ENCODE measurements at places on chromosomes 5 and 9.

DNA sequence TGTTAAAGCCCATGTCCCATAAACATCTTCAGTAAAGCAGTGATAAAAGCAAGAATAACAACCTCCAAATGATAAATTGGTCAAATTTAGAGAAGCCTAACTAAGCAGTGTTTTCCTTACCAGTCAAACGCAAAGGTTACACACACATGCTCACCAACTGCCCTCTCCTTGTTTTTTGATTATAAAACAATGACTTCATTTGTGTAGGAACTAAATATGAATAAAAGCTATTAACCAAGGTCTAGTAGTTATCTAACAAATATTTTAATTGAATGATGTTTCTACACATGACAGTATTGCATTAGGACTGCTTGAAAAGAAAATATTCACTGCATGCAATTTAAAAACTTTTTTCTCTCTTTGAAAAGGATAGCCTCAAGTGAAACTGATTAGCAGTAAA lies 36.7 kb downstream of the PCA3 start:
- DNase-seq: no peak

DNA sequence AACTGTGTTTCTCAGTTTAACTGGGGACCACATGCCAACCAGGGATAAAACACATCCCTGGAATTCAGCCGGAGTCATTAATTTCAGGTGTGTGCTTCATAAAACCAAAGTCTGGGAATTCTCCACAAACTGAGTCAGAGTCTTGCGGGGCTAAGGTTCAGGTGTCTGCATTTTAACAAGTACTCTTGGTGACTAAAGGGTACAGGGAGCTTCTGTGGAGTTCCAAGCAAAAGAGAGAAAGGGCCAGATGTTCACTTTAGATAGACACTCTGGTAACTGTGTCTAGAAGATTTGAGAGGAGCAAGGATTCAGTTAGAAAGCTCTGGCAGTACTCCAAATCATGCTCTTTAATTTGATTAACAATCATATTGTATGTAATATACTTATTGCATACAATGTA lies 4.0 kb downstream of the NADK2 start:
- no peak for DNase-seq

GRCh38 chr5:78747055-78747454 lies 98.5 kb upstream of the LHFPL2 start:
- DNase-seq: no peak

DNA sequence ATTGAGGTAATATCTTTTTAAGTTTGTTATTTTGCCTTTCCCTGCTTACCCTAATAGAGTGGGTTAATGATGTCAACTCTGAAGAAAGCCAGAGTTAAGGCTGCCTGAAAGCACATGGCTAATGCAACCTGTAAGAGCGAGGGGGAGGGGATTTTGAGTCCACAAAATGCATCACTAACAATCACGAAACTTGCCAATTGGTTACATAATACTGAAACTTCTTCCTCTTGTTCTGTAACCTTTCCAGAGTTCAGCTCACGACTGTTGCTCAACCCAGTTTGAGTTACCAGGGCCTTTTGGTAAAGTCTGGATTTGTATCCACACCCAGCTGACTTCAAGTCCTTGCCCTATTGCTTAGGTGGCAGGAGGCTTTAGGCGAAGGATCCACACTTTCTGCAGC lies 308.8 kb downstream of the EFNA5 start:
- no peak for DNase-seq

DNA sequence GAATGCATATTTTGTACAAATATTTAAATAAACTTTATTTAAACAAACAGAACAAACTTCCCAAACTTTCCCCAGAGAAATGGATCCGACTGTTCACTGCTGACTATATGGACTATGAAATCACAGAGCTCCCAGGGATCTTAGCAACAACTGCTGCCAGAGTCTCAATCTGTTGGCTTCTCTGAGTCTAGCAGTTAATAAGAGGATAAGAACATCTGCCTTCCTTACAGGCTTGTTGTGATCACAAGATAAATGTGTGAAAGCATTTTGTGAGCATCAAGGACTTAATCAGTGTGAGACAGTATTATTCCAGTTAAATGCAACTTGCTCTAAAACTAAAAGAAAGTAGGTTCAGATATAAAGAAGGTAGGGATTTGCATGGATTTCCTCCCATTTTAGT lies 31.4 kb upstream of the MYOT start:
- no peak for DNase-seq

DNA sequence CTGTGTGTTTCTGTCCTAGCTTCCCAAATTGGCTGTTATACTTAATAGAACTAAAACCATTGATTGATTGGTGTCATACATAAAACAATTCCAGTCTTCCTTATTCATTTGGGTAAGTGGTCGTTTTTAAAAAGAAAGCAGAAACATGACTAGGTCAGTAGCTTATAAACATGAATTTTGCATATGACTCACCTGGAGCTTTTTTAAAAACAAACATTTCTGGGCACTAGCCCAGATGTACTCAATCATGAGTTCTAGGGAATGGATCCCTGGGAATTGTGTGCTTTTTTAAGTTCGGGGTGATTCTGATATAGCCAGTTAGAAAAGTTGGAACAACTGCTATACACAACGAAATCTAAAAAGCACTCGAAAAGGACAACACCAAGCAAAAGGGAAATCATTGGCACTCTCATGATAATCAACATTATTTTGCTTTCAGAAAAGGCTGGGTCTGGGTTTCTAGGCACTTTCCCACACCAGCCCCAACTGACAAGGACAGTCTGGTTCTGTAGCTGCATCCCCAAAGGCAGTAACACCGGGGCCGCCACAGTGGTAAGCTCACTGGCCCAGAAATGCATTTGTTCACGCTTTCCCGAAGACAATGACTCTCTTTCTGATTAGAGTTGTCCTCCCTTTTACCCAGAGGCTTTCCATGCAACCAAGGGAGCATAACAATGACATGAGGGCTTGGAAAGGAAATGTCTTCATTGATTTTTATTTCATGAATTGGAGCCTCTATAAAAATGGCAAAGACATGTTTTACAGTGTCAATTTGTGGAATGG lies 664.9 kb upstream of the WWC1 start:
- DNase-seq: no peak

GRCh38 chr9:74125941-74126340 lies 371.2 kb upstream of the RORB start:
- peak; percentile 59 for DNase-seq

GRCh38 chr9:27422279-27422834 lies 101.7 kb upstream of the IFNK start:
- no peak for DNase-seq

DNA sequence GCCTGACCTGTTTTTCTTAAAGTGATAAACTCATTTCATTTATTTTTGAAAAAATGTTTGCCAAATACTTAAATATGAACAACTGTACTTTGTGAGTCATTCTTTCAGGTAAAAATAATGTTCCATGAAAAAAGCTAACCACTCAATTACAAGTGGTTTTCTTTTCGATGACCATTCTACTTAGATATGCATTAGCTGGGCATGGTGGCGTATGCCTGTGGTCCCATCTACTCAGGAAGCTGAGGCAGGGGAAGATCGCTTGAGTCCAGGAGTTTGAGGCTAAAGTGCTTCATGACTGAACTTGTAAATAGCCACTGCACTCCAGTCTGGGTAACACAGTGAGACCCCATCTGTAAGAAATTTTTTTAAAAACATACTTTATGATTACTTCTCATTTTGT lies 4.0 kb upstream of the WDR70 start:
- DNase-seq: no peak

GRCh38 chr9:93129691-93130500 lies 4.2 kb downstream of the NINJ1 start:
- no peak for DNase-seq

DNA sequence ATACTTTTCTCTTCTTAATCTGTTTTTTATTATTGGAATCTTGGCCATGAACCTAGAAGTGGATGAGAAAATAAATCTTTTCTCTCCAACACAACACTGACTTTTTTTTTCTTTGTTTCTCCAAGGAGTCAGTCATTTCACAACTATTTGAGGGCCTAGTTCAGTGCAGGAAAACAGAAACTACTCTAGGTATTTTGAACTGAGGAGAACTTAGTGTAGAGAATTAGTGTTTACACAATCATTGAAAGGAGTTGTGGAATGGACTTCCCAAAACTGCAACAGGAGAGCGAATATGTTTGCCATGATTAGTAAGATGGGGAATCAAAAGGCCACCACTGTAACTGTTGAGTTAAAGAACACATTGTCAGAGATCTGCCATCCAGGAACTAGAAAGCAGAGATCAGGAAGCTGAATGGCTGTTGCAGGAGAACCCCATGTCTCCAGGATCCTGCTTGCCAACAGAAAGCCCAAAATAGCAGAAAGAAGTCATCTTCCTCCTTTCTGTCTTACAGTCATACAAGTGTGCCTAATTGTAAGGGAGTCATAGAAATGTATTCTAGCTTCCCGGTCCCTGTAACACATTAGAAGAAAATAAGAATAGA lies 20.3 kb upstream of the PCDH1 start:
- no peak for DNase-seq

DNA sequence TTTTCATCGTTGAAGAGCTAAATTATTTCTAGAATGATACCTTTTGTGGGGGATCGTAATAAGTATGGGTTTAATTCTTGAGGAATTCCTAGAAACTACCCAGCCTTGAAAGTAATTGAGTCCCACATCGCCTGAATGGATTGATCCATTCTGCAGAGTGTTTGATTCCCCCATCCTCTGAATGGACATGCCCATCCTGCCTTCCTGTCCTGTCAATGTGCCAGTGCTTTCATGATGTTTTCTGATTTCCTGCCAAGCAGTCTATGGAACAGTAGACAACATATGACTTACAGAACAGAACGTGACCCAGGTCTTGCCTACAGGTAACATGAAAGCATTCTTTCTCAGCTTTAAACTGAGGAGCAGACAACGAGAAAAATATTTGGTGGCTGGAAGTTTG lies 319.2 kb downstream of the DRD1 start:
- DNase-seq: no peak

DNA sequence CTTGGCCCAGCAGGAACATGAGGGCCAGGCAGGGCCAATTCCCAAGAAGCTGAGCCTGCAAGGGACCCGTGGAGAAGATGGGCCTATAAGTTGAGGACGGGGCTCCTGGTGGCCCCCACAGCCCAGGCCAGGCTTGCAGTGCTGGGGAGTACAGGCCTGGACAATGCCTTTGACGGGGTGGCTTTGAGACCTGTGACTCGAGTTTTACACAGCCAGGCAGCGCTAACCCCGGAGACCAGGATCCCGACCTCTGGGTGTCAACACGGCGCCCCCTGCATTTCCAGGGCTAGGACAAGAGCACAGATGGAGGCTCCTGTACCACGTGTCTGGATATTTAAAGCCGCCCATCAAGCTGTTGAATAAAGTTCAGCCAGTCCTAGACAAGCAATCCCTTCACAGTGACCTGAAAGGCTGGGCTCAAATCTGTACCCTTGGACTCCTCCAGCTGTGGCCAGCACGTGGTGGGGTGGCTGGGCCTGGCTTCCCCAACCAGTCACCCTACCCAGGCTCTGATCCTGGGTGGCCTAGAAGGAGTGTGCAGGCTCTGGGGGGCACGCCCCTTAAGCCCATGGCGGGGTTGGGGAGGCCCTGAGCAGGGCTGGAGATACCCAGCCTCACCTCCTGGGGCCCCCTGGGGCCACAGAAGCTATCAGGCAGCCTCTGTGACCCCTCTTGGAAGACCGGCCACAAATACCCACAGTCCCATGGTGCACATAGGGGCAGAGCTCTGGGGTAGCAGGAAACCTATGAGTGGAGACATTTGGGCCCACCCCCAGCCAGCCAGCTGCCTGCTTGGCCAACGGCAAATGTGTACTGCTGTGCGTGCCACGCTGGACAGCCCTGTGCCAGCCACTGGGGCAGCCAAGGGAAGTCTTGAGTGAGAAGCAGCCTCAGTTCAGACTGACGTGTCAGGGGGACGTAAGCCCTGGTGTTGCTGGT lies 88.7 kb downstream of the NTNG2 start:
- no peak for DNase-seq

- DNase-seq: no peak
These were observed 61.2 kb downstream of the TMEM174 start for GRCh38 chr5:73234204-73234555.

GRCh38 chr5:39624890-39625289 lies 200.1 kb upstream of the DAB2 start:
- DNase-seq: no peak

- no peak for DNase-seq
These were observed 74.9 kb upstream of the SELENOP start for GRCh38 chr5:42886635-42887034.

- DNase-seq: no peak
These were observed 14.5 kb upstream of the KCNMB1 start for GRCh38 chr5:170403675-170404074.

- DNase-seq: no peak
These were observed 121.4 kb downstream of the DOCK8 start for GRCh38 chr9:336039-336438.

GRCh38 chr5:73684691-73685090 lies 58.7 kb downstream of the ARHGEF28 start:
- no peak for DNase-seq

DNA sequence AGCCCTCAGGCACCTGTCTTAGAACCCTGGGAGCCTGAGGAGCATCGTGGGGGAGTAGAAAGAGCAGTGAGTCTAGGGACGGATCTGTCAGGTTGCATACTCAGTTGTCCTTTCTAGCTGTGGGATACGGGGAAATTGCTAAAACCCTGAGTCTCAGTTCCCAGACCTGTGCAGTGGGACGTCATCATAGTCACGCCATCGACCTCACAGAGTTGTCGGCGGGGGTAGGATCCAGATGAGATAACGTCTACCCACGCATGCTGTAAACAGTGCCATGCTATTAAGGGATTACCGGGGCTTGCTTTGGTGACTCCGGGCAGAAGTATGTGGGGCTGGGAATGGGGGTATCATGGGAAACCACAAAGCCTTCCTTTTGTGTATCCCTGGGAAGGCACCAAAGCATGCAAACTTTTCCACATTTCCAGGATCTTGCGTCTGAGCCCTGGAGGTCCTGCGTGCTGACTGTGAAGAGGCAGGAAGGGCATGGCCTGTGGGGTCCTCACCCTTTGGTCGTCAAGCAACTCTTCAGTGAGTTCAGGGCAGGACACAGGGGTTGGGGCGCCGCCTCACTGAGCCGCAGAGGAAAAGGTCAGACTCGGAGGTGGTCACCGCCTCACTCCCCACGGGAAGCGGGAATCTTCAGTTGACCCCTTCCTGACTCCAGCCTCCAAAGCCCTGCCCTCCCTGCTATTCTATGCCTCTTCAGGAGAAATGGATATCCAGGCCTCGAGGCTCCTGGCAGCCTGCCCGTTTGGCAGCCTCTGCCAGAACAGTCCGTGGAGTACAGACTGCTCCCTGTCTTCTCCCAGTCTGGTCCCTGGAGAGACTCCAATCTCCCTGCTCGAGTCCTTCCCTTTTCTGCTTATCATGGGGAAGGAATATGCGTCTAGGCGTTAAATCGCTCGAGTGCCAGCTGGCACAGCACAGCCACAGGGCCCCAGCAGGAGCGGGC lies 186.8 kb upstream of the KLF9 start:
- DNase-seq: peak; percentile 80

- DNase-seq: no peak
These were observed 10.4 kb upstream of the TOMM5 start for GRCh38 chr9:37602817-37603216.
